Bronchial epithelial cell (primary cell): ENCODE measurements at places on chromosomes 2 and 18. TPM values are rescaled to one million over a fixed set of nuclear protein-coding genes. Genes with fewer than 3 reads are reported as not detected.

KIAA2012 gene
- total RNA-seq: not detected in 2 replicates

FZD7 gene
- 1.8 and 2.3 TPM in 2 replicates for total RNA-seq

ACMSD gene
- total RNA-seq: not detected in 2 replicates

RIT2 gene
- total RNA-seq: not detected in 2 replicates

LAMA1 gene
- 0.64 and 1.8 TPM in 2 replicates for total RNA-seq

DHRS9 gene
- total RNA-seq: 5.8 and 19.1 TPM in 2 replicates

GAL3ST2 gene
- not detected in 2 replicates for total RNA-seq

PRSS56 gene
- not detected in 2 replicates for total RNA-seq

SLC23A3 gene
- total RNA-seq: 1.3 and 1.9 TPM in 2 replicates

DCDC2C gene
- not detected in 2 replicates for total RNA-seq

EPAS1 gene
- total RNA-seq: 99.8 and 102 TPM in 2 replicates

EFHD1 gene
- total RNA-seq: not detected in 2 replicates

KCNF1 gene
- total RNA-seq: not detected in 2 replicates

AQP12A gene
- total RNA-seq: not detected in 2 replicates

TRIM54 gene
- total RNA-seq: not detected in 2 replicates

ESCO1 gene
- total RNA-seq: 15.0 and 17.8 TPM in 2 replicates

SCYGR8 gene
- total RNA-seq: not detected in 2 replicates

PFN4 gene
- under 0.01 and 0.38 TPM in 2 replicates for total RNA-seq

DNAH6 gene
- under 0.01 TPM in 2 replicates for total RNA-seq

NT5DC4 gene
- total RNA-seq: not detected in 2 replicates

RGPD3 gene
- total RNA-seq: 0.13 and 0.26 TPM in 2 replicates

ERCC3 gene
- total RNA-seq: 27.0 and 32.4 TPM in 2 replicates

NRP2 gene
- total RNA-seq: 12.8 and 21.3 TPM in 2 replicates

ARHGAP25 gene
- total RNA-seq: 0.77 and 0.79 TPM in 2 replicates

RBKS gene
- 0.79 and 0.90 TPM in 2 replicates for total RNA-seq

GALNT13 gene
- 0.26 and 1.3 TPM in 2 replicates for total RNA-seq

FEV gene
- total RNA-seq: not detected in 2 replicates

OSR1 gene
- total RNA-seq: 1.3 and 1.7 TPM in 2 replicates

MTHFD2 gene
- 305 and 333 TPM in 2 replicates for total RNA-seq

ARHGAP28 gene
- 0.26 and 0.38 TPM in 2 replicates for total RNA-seq

HAAO gene
- 0.38 TPM in 1 of 2 replicates, not detected in the other for total RNA-seq

CRYGD gene
- not detected in 2 replicates for total RNA-seq

FMNL2 gene
- total RNA-seq: 15.1 and 24.7 TPM in 2 replicates

ALPG gene
- total RNA-seq: not detected in 2 replicates

SEPTIN10 gene
- 62.4 and 89.7 TPM in 2 replicates for total RNA-seq

B3GNT7 gene
- total RNA-seq: 0.26 and 0.38 TPM in 2 replicates

TUBB8B gene
- not detected in 2 replicates for total RNA-seq

MEX3C gene
- 40.0 and 41.2 TPM in 2 replicates for total RNA-seq

ASPRV1 gene
- total RNA-seq: 0.26 and 0.38 TPM in 2 replicates

PAPOLG gene
- total RNA-seq: 8.4 and 9.7 TPM in 2 replicates
